ENCODE measurements at places on chromosomes 2 and 18.

GRCh38 chr2:233892793-233893192, 24.4 kb upstream of the TRPM8 start:
- DNase-seq = no peak

- DNase-seq = no peak
Measured at GRCh38 chr2:15939556-15939853, 845 bp upstream of the MYCN start.

GRCh38 chr18:48290162-48290926, 118.8 kb downstream of the ZBTB7C start:
- DNase-seq = no peak

DNA sequence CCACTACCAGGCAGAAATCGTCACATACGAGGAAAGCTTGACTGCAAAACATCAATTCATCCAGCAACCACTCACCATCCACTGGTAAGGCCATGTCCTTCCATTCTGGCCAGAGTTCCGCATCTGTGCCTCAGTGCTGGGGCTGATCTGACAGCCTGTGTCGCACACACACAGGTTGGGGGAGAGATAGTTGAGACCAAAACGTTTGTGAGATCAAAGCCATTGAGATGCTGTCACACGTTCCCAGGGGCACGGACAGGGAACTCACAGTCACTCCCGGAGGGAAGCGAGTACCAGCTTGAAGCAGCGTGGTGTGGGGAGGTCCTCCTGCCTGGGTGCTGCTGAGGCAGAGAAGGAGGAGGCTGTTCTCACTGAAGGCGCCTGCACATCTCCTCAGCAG, 458.5 kb upstream of the SALL3 start:
- DNase-seq = no peak

DNA sequence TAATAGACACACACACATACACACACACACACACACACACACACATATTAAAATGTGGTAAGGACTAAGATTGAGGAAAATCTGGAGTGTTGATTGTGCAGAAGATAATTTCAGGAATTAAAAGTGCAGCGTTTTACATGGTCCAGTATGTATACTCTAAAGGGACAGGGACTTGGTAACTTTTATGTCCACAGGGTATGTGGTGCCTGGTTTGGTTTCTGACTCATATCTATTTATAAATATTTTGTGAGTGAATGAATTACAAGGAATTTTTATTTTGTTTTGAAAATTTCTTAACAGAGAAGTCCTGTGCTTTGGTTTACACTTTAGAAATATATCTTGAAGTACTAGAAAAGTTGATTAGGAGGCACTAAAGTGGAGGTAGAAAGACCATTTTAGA, 287.7 kb upstream of the NXPH2 start:
- DNase-seq = no peak

GRCh38 chr2:76275788-76276187, 565.1 kb upstream of the GCFC2 start:
- no peak for DNase-seq

DNA sequence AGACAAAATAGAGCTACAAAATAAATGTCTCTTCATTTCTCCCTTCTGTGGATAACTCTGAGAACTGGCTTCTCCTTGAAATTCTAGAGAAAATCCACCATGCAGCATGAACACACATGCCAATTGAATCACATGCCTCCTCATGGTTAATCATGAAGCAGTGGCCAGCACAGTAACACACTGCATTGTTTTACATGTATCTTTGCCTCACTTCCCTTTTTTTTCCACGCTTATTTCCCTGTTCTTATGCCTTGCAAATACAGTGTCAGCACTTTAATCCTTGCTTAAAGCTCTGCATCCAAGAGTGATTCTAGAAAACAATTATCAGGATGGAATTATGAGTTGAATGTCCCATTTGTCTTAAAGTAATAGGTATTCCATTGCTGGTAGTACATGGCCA, 50.3 kb upstream of the ZBTB7C start:
- DNase-seq = no peak

GRCh38 chr2:60633615-60634014, 80.2 kb upstream of the BCL11A start:
- DNase-seq = no peak

GRCh38 chr18:1092228-1092627, 187.6 kb downstream of the ADCYAP1 start:
- no peak for DNase-seq

GRCh38 chr2:240290432-240291336, 144.8 kb upstream of the GPC1 start:
- DNase-seq = no peak

- DNase-seq = no peak
Measured at GRCh38 chr2:218364196-218364595, 7.5 kb downstream of the CATIP start.
